ENCODE measurements at places on chromosomes 12 and 14.

DNA sequence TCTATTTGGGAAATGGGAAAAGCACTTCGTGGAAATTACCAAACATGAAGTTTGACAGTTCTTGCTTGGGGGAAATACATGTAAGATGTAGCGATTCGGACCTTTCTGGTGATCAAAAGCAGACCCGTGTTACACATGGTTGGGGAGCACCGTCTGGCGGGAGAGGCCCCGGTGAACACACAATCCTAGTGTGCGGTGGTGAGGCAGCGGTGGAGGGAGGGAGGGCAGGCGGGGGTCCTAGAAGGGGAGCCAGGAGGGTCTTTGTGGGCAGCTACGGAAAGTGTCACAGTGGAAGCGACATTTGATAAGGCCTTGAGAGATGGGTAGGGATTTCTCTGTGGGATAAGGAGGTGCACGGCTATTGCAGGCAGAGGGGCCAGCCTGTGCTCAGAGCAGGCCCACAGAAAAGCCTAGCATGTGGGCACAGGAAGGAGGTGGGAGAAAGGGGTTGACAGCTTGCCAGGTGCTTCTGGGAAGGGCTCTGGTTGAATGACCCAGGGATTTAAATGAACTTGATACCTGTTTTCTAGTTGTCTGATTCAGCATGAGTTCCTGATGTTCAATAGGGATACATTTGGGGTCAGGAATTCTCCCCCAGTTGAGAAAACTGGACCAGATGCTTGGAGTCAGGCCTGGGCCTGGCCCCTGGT is 7.2 kb downstream of the MVK start:
- no peak for DNase-seq

DNA sequence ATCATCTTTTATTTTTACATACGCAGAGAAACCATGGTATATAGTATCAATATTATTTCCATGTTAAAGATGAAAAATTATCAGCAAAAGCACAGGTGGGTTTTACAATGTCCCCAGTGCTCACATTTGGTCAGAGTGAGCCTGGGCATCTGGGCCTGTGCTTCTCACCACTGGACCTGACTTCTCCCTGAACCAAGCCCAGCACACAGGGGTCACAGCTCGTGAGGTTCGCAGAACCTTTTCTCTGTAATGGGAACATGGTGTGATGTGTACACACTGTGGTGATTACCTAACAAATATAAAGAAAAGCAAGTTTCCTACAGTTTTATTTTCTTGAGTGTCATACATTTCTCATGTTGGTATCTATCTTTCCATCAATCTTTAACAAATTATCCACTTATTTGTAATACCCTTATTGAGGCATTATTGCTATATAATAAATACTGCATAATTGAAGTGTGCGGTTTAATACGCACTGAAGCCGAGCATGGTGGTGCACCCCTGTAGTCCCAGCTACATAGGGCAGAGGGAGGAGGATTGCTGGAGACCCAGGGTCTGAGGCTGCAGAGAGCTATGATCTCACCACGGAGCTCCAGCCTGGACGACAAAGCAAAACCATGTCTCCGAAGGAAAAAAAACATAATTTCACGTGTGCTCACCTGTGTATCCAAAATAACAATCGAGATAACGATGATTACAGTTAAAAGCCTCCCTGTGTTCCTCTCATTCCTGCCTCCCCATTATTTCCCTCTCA is 743.2 kb downstream of the TMEM121 start:
- no peak for DNase-seq

DNA sequence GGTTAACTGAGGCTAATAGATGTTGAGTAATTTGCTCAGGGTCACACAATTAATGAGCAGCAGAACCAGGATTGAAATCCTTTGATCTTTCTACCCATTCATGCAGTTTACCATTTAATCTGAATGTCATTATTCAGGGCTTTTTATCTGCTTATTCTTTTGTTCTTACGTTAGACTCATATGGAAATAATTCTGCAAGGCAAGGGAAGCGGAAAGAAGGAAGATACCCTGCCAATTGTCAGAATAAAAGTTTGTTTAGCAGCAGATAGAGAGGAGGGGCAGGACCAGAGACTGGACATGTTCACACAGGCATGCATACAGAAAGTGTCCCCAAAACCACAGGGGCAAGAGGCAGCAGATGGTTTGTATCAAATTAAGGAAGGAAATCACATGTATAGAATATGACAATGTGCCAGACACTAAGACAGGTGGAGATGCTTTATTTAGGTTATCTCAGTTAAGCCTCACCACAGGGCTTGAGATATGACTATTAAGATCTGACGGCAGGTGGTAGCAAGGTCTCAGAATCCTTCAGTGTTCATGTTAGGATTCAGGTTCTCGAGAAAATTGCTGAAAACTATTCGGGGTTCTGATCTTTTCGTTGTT is 29.8 kb downstream of the BRMS1L start:
- no peak for DNase-seq

GRCh38 chr14:100341301-100342031 is 18.3 kb downstream of the SLC25A47 start:
- peak; percentile 51 for DNase-seq

GRCh38 chr12:90909069-90909770 is 45.8 kb downstream of the CCER1 start:
- no peak for DNase-seq

GRCh38 chr14:76051717-76052465 is 66.3 kb downstream of the IFT43 start:
- no peak for DNase-seq

- DNase-seq, result no peak
Observed at GRCh38 chr14:88411039-88411438, 25.6 kb downstream of the SPATA7 start.

DNA sequence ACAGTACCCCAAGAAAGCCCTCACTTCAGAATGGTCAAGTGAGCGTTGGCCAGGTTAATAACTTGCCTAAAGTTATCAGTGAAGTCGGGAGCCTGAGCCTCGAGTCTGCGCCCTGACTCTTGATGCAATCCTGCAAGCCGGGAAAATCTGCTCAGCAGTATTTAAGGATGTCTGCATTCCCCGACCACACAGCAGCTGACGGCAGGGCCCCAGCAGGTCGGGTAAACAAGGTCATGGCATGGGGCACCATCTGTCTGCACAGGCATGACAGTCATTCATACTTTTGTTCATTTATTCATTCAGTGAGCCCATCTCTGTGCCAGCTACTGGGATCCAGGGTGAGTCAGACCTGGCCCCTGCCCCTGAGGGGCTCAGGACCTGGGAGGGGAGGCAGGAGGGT is 11.1 kb downstream of the ABCB9 start:
- DNase-seq, result no peak

DNA sequence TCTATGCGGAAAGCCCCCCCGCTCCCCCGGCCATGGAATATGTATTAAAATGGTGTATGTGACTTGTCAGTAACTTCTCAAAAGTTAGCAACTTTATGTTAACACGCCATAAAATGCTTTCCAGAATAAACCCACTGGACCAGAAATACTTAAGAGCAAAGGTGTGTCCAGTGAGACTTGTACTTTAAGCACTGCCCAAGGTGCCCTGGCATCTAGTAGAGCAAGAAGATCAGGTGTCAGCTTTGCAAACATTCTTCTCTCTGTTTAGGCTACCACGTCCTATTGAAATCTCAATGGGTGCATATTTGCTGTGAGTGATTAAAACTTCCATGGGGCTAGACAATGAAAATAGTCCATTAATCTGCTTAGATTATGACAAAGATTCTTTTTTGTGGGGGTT is 201.2 kb downstream of the ESR2 start:
- no peak for DNase-seq

- no peak for DNase-seq
Observed at GRCh38 chr12:7150356-7150755, 20.2 kb downstream of the CLSTN3 start.

DNA sequence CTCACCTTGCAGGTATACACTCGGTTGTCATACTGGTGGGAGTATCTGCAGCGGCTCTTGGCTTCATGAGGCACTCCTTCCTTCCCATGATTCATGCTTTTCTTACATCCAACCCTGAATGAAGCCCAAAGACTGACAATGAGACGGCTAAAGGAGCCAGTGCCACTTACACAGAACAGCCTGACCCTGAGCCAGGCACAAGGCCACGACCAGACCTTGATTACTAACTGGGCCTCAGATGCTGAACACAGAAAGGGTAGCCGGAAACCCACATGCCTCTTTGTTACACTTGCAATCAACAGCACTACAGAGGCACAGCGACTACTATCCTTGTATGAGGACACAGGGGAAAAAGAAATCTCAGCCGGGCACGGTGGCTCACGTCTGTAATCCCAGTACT is 48.0 kb downstream of the ZFYVE1 start:
- no peak for DNase-seq

DNA sequence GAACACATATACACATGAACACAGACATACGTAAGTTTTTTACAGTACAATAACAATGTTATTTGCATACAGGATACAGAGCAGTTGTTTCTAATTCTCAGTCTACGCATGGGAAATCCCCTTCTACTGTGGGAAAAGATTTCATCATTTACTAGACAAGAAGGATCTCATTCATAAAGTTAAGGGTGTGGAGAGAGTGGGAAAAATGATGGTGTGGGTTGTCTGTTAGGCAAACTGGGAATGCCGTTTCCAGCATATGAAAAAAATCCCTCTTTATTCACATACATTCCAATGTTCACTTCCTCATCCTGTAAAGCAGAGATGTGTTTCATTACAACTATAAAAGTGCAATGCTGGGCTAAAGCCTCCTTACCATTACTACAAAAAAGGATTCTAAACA is 120.9 kb downstream of the SINHCAF start:
- peak; percentile 41 for DNase-seq

- DNase-seq, result no peak
Observed at GRCh38 chr14:52995998-52996397, 45.1 kb upstream of the FERMT2 start.

DNA sequence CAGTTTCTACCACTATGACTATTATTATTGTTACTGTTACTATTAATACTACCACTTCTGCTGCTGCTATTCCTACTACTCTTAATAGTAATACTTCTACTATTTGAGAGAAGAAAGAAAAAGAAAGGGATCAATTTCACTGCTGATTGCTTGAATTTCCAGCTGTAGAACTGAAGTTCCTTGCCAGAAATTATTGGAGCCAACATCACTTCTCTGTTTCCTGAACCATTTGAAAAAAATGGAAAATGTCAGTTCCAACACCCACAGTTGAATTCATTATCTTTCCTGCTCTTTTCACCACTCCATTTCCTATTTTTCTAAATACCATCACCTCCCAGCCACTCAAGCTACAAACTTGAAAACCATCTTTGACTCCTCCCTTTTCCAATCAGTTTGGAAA is 54.1 kb upstream of the PIK3C2G start:
- no peak for DNase-seq

- DNase-seq, result no peak
Observed at GRCh38 chr14:52146504-52146903, 77.6 kb upstream of the NID2 start.

DNA sequence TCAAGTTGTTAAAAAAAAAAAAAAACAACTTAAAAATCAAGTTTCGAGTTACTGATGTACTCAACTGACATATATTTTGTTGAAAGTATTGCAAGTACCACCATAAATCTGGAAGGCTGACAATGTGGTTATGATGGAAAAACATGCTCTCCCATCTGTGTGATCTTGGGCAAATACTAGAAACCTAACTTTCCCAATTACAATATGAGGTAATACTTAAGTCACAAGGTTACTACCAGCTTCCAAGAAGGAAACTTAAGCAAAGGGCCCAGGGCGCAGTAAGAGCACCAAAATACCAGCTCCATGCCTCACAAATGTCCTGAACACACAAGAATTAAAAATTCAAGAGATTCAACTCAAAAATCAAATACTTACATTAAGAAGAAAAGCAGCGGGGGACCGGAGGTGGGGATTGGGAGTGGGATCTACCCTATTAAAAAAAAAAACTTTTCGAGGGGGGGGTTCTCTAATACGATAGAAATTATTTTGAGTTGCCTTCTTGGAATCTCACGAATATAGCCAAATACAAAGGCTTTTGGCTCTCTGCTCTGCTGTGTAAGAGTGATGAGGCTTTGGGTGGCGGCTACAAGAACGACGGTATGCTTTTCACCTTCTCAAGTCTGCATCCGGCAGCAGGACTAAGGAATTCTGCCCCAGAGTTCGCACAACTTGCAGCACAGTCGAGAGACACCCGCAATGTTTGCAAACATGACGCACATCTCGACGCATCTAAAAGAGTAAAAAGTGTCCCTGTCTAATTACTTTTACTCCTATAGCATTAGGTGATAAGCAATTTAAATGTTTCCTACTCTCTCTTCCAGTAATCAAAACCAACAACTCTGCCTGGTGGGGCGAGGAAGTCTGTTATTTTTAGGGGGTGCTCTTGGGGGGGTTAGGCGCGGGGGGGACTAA is 1.1 kb downstream of the SAV1 start:
- peak; percentile 14 for DNase-seq

- no peak for DNase-seq
Observed at GRCh38 chr12:10968765-10969456, 17.8 kb downstream of the TAS2R50 start.

- no peak for DNase-seq
Observed at GRCh38 chr12:104494137-104494792, 37.5 kb downstream of the CHST11 start.

DNA sequence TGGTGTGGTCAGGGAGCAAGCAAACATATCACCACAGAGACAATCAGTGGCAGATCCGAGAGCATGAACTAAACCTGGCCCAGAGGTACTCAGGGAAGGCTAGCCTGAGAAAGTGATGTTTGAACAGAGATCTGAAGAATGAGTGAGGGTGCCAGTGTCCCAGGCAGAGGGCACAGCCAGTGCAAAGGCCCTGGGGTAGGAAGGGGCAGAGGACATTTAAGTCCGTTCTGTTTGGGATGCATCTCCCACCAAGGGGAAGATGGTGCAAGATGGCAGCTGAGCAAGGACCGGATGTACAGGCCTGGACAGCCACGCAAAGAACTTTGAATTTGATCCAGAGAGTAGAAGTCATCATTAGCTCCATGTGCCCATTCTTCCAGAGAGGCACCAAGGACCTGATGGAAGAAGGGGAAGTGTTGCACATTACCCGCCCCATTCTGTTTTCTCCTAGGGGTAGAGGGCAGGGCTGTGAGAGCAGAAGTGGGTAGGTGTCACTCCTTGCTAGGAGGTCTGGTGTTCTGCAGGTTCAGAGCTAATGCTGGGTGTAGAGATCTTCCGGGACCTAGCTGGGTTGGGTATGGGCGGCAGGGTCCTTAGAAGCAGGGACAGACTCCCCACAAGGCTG is 3.9 kb downstream of the DTX1 start:
- no peak for DNase-seq

DNA sequence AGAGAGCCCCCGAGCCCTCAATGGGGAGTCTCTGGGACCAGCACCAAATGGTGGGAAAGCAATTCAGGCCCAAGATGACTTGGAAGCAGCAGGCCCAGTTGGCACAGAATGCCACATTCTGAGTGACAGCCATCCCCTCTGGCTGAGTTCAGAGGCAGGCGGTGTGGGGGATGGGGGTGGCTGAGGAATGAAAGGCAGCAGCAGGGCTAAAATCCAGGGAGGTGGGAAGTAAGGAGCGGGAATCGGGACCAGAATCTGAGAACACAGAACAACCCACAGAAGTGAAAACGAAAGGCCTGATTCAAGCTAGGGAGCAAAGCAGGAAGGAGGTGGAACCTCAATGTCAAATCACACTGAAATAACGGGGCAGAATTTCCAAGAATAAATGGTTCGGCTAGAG is 171.2 kb downstream of the CALM1 start:
- no peak for DNase-seq

GRCh38 chr14:44620121-44621019 is 113.3 kb upstream of the FSCB start:
- no peak for DNase-seq

Data from activated CD4-positive, alpha-beta T cell treated with anti-CD3 and anti-CD28 coated beads, Interleukin-2, Interleukin-4, amounts not matched to agents 100 ng/mL and 50 ng/mL, durations not matched to agents 16 hours and 8 hours (primary cell).